ENCODE measurements at places on chromosomes 16 and 17. TPM values are rescaled to one million over a fixed set of nuclear protein-coding genes. Genes with fewer than 3 reads are reported as not detected.

The B4GALNT2 gene
- 1.00 TPM for polyA plus RNA-seq

- DNase-seq = no peak
These were observed 3.5 kb downstream of the MGAT5B start for GRCh38 chr17:76871668-76872067.

DNA sequence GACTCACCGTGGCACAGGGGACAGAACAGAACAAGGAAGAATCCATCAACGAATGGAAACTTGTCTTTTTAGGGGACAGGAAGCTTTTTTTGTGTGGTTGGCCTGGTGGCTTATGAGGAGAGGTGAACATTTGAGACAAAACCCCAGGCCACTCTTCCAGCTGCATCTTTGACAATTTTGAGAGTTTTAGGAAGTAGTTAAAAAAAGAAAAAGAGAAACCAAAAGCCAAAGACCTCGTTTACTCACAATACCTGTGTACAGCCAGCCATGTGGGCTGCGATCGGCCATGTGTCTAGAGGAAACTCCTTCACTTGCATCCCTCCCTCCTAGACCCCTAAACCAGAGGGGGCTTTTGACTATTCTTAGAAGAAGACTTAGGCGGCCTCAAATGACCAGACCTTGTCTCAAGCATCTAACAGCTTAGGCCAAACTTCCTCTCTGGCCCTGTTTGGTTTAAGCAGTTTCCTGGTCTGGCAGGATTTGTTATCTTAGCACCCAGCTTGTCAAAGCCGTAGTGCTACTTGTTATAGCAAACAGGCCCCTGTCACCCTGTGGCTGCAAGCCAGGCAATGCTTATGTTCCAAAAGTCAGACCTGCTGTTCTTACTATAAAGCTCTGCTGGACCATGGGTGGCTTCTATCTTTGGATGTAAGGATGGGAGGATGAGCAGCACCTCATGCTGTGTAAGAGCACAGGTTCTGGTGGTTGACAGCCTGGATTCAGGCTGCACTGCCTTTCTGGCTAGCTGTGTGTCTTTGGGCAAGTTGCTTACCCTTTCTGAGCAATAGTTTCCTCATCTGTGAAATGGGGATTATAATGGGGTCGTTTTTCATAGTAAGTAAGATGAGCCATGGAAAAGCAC lies 17.7 kb downstream of the KSR1 start:
- DNase-seq = no peak

The LITAFD gene
- polyA plus RNA-seq = not detected

The MMP15 gene
- polyA plus RNA-seq = 13.7 TPM

DNA sequence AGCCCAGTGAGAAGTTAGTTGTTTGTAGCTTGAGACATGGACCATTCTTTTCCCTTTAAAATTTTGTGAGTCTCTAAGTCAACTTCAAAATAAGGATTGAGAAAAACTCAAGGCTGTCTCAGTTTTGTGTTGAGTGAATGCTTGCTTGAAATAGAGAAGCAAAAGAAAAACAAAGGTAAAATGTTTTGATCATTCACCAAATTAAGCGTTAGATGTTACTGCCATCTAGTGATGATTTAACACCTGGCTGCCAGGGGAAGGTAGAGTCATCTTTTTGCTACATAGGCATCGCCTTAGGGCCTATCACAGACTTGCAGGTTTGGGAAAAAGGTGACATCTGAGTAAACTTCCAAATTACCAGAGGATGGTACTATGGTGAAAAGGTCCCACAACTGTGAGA lies 74.4 kb downstream of the PCTP start:
- no peak for DNase-seq

DNA sequence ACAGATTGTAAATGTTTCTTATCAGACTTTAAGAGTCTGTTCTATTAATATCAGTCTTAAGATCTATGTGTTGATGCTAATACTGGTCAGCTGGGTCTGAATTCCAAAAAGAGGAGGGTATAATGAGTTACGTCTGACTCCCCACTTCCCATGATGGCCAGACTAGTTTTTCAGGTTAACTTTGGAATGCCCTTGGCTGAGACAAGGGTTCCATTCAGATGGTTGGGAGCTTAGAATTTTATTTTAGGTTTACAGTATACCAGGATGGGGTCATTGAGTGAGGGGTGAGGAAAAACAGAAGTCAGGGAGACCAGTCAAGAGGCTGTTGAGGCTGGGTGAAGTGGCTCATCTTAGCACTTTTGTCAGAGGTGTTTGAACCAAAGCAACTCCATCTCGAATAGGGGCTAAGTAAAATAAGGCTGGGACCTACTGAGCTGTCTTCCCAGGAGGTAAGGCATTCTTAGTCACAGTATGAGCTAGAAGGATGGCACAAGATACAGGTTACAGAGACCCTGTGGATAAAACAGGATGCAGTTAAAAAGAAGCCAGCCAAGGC lies 2.9 kb upstream of the TMEM231 start:
- no peak for DNase-seq

GRCh38 chr17:37118366-37119137 lies 169.8 kb downstream of the AATF start:
- DNase-seq = no peak

DNA sequence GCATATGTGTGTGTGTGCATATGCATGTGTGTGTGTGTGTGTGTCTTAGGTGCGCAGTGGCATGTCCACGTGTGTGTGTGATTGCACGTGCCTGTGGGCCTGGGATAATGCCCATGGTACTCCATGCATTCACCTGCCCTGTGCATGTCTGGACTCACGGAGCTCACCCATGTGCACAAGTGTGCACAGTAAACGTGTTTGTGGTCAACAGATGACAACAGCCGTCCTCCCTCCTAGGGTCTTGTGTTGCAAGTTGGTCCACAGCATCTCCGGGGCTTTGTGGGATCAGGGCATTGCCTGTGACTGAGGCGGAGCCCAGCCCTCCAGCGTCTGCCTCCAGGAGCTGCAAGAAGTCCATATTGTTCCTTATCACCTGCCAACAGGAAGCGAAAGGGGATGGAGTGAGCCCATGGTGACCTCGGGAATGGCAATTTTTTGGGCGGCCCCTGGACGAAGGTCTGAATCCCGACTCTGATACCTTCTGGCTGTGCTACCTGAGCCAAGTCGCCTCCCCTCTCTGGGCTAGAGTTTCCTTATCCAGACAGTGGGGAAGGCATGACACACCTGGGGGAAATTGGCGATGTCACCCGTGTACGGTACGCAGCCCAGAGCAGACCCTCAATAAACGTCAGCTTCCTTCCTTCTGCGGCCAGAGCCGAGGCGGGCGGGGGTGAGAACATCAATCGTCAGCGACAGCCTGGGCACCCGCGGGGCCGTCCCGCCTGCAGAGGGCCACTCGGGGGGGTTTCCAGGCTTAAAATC lies 47.6 kb downstream of the IL21R start:
- no peak for DNase-seq

GRCh38 chr17:20225162-20226115 lies 216.3 kb downstream of the SPECC1 start:
- DNase-seq = no peak

- no peak for DNase-seq
These were observed 12.4 kb downstream of the SLC47A2 start for GRCh38 chr17:19703828-19704613.

- peak; percentile 20 for DNase-seq
These were observed 67.9 kb downstream of the ZZEF1 start for GRCh38 chr17:4074831-4075495.

DNA sequence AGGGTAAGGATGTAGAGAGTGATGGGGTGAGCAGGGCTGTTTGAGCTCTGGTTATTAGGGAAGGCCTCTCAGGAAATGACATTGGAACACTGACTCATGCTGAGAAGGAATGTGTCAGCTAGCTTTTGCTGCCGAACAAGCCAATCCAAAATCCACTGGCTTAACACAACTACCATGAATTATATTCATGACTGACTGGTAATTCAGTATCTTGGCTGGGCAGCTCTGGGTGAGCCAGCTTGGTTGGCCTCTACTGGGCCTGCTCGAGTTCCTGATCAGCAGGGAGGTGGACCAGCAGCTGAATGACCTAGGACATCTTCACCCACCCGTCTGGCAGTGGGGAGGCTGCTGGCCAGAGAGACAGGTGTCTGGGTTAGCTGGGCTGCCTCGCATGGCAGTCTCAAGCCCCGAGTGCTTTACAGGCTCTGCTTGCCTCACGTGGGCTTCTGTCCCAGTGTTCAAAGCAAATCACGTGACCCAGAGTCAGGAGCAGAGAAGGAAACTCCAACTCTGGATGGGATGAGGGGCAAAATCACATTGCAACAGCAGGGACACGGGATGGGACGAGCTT lies 209.4 kb downstream of the KATNIP start:
- no peak for DNase-seq

The PIMREG gene
- polyA plus RNA-seq = 23.9 TPM

The TMEM114 gene
- polyA plus RNA-seq = 0.23 TPM

DNA sequence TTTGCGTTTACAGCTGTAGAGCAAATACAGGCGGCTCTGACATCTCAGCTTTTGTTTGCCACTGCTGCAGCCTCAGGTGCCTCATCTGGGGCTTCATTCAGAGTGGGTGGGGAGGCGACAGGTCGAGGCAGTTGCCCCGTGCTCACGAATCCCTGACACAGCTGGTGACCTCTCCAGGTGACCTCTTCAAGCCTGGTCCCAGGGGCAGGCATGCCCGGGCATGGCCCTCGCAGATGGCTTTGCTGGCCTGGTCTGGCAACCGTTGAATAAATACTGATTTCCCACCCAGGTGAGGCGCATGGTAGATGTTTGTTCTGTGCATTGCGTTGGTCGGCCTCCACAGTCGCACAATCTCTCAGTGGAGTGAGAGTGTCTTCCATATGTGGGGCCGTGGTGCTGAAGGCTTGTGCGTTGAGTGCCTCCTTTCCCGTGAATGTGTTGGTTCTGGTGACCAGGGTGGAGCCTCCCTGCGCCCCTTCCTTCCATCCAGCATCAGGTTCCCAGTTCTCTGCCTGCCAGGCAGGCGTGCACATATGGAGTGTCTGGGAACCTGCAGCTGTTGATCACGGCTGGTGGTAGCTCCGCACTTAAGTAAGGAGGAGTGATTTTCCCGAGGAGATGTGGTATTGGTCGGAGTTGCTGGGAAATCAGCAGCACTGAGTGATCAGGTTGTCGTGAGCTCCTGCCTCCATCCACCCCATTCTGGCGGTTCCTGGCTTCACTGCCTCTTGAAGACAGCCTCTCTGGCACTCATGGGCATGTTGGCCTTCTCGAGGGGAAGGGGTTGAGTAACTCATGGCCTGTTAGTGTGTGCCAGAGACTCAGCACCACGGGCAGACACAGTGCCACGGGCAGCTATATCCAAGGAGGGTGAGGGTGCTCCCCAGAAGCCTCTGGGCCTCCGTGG lies 149.7 kb downstream of the RPTOR start:
- no peak for DNase-seq

DNA sequence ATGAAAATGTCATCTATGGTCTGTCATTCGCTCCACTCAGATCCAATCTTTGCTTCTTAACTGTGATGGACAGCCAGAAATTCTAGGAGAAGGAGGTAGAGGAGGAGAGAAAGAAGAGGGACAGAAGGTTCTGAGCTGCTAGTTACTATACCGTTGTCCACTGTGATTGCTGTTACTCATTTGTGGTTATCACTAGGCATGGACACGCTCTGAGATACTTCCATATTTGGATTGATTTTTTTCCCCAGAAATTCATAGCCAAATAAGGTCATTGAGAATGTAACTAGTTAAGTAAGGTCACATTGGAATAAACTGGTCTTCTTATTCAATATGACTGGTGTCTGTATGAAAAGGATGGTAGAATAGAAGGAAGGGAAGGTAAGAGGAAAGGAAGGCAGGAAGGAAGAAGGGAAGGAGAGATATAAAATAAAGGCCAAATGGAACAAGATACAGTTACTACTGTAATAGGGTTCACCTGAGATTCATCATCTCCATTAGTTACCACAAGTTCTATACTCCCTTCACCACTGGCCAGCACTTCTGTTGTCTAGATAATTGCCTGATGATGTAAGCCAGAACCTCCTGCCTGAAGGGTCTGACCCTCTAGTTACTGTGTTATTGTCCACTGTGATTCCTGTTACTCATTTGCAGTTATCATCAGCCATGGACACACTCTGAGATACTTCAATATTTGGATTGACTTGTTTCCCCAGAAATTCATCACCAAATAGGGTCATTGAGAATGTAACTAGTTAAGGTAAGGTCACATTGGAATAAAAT lies 2.9 kb downstream of the KRTAP9-7 start:
- DNase-seq = no peak

DNA sequence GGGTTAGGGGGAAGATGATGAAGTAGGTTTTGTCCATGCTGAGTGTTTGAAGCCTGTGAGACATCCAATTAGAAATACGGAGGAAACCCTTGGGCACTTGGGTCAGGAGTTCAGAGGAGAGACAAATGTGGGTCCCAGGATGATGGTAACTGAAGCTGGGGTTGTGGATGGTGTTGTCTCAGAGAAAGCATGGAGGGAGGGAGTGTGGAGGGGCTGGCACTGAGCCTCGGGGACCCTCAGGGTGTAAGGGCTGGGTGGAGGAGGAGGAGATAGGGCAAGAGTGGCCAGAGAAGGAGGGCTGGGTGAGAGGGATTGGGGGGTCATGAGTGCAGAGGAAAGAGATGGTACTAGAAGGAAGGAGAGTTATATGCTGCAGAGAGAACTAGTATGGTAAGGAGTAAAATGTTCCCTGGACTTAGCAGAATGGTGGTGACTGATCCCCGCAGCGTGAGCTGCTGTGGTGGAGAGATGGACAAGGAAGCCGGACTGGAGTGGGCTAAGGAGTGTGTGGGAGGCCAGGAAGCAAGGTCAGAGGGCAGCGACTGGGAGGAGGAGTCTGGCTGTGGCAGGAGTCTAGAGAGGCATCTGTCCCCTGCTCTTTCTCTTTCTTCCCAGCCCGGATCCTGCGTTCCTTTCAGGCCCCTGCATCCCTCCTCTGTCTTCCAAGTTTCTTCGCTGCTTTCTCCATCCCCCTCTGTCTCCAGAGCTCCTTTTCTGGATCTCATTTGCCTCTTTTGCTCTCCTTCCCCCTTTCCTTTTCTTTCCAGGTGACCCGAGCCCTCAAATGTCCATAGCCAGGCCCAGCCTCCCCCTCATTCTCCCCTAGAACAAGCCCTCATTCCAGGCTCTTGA lies 3.9 kb upstream of the COL1A1 start:
- no peak for DNase-seq

- DNase-seq = no peak
These were observed 7.3 kb downstream of the GNA13 start for GRCh38 chr17:65049085-65049756.

GRCh38 chr17:80028030-80028429 lies 7.6 kb downstream of the TBC1D16 start:
- no peak for DNase-seq

The TSPAN10 gene
- 2.8 TPM for polyA plus RNA-seq

The RAPGEFL1 gene
- polyA plus RNA-seq = 10.5 TPM

DNA sequence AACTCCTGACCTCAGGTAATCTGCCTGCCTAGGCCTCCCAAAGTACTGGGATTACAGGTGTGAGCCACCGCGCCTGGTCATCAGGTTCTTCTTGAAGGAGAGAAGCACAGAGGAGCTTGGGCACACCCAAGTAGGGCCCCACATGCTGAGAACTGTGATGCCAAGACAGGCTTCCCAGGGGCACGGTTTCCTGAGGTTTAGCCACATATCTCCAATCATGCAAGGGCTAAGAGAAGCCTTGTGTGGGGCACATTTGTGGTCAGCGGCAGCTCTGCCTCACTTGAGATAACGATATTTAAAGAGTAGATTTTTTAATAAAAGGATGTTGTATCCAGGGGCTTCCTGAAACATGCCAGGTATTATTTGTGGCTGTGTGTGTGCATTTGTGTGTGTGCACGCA lies 46.9 kb downstream of the CUEDC1 start:
- DNase-seq = no peak

- no peak for DNase-seq
These were observed 1.0 kb downstream of the SLC46A1 start for GRCh38 chr17:28404812-28405570.

GRCh38 chr17:32805029-32805976 lies 71.6 kb downstream of the MYO1D start:
- no peak for DNase-seq

The PRSS22 gene
- 8.3 TPM for polyA plus RNA-seq

- no peak for DNase-seq
These were observed 13.3 kb downstream of the PROCA1 start for GRCh38 chr17:28698253-28698941.

GRCh38 chr16:50809561-50809960 lies 67.7 kb downstream of the CYLD start:
- DNase-seq = no peak

Measured in right renal pelvis (tissue), 4 donors.